ENCODE measurements at places on chromosomes 11 and 22. TPM values are rescaled to one million over a fixed set of nuclear protein-coding genes. Genes with fewer than 3 reads are reported as not detected.

Gene LDHAL6A
- 0.83 TPM for polyA plus RNA-seq

DNA sequence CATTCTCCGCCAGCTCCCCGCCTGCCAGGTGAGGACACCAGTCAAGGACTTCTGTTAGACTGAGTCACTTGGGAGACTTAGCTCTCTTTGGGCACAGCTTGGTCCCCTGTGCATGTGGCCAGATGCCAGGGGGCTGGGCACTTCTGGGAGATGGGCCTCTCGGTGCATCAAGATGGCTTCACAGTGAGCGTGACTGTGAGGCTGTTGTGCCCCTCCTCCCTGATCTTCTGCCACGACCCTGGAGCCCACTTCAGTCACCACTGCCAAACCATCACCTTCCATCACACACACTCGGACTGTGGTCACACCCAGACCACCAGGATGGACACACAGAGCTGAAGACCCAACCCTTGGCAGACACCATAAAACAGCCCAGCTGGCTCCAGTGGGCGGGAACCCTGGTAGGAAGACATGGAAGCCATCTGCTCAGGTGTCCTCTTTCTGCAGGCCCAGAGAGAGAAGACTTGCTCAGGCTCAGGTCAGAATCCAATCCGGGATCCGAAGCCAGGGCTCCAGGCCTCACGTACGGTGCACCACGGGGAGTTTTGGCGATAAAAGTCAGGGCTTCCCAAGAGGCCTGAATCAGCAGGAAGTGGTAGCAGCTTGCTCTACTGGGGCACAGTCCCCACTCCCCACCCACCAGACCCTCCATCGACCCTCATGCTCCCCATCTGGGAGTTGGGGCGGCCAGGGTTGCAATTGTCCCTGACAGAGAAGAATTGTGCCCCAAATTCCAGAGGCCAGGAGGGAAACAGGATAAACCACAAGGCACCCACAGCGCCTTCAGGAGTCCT lies 29.8 kb upstream of the CD5 start:
- no peak for DNase-seq

GRCh38 chr11:103619480-103619879 lies 417.0 kb upstream of the DDI1 start:
- DNase-seq, result no peak

- DNase-seq, result no peak
These were observed 46.9 kb upstream of the CEP126 start for GRCh38 chr11:101867951-101868350.

GRCh38 chr11:33292311-33292710 lies 35.1 kb downstream of the HIPK3 start:
- DNase-seq, result no peak

DNA sequence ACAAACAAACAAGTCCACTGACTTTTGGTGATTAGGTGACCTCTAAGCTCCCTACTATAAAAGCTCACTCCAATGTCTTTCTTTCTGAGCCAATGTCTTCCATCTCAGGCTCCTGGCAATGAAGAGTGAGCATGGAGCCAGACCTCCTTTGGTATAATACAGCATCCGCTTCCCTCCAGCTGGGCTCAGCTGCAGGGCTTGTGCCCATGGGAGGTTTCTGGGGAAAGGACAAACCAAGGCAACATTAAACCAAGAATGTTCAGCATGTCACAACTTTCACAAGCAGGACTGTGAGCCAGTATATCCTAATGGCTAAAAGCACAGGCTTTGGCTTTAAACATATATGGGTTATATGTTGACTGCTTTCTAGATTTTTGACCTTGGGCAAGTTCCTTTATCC lies 58.8 kb downstream of the EHF start:
- no peak for DNase-seq

Data from right renal pelvis (tissue), 4 donors.